Suprapubic skin (tissue), 4 donors: ENCODE measurements at places on chromosomes 5 and 9.

GRCh38 chr9:100689635-100690034, 111.8 kb downstream of the CAVIN4 start:
- no peak for DNase-seq

DNA sequence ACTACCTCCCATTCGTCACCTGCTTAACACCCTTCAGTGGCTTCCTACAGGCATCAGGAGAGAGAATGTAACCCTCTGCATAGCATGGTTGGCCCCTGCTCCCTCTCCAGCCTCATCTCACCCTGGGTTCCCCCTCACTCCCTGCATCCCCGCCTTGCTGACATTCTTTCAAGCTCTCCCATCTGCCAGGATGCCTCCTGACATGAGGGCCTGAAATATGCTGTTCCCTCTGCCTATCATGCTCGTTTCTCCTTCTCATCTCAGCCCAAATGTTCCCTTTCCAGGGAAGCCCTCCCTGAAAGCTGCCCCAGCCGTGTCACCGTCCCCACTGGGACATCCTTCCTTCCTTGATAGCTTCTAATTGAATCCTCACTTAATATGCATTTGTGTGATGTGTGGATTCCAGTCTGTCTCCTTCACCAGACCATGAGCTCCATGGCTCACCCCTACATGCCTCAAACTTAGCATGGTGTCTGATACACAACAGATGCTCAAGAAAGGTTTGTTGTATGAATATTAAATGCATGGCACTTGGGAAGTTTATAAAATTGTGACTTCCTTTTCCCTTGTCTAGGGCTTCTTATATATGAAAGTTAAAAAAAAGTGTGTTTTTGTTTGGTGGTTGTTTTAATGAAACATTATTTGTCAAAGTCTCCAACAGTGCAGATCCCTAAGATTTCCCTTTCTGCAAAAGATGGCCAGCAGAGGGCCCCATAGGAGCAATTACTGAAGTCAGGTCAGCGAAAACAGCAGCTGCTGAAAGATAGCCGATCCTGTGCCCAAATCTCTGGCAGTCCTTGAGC, 7.3 kb upstream of the C5orf58 start:
- DNase-seq = peak; percentile 85

GRCh38 chr5:93532370-93532769, 48.6 kb downstream of the NR2F1-AS1 start:
- peak; percentile 79 for DNase-seq

GRCh38 chr5:19534751-19535150, 453.2 kb downstream of the CDH18 start:
- no peak for DNase-seq

- DNase-seq = no peak
Measured at GRCh38 chr5:154642499-154643245, 112.5 kb upstream of the LARP1 start.

DNA sequence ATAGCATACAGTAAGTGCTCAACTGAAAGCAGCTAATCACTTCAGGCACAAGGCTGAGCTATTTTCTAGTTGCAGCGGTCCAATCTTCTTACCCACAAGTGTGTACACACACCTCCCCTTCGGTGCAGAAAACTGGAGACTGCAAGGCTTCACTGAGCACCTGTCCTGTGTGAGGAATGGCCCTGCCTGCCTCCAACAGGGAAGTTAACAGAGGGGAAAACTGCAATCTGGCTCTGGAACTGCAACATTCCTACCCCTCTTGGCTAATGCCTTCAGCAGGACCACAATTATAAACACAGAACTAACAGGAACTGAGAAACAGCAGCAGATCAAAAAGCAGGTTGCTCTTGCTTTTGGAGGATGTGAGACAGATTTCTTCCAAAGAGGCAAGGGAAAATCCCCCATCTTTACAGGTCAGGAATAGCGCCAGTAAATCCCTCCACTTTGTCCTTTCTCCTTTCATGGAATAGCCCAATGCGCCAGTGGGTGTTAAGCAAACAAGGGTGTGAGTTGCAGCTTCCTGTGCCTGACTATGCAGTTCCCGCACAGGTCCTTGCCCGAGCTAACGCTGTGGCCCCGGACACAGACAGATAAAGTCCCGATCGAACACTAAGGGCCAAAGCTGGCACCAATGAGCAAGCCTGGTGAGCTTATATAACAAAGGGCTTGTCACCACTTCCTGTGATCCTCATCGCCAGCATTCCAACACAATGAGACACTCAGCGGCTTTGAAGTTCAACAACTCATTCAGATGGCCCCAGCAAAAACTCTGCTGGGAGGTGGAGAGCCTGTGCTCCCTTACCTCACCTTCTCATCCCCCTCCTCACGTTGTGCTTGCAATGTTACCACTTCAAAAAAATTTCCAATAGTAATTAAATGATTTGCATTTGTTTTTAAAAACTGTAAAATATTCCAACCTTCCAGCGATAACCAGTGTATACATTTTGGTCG, 21.5 kb downstream of the SHB start:
- no peak for DNase-seq

DNA sequence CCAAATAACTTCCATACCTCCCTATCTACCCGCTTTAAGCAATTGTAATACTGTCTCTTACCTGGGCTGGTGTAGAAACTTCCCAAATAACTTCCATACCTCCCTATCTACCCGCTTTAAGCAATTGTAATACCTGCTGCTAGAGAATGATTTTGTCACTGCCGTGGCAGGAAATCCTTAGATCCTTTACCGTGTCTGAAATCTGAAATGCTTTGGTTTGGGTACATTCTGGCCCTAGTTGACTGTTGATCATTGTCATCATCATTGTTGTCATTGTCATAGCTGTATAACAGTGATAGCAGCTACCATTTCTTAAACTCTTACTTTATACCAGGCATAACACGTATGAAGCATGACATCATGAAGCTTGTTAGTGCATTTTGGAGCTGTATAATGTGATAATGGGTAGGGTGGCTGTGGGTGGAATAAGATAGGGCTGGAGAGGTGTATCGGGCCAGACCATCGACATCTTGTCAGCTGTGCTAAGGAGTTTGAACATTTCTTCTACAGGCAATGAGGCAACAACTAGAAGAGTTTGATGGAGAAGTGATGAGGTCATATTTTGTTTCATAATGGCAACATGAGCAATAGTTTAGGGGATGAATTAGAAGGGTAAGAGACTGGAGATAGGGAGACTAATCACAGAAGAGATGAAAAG, 15.7 kb downstream of the PIP5K1B start:
- no peak for DNase-seq

GRCh38 chr9:135797507-135798262, 95.7 kb downstream of the KCNT1 start:
- DNase-seq = no peak

DNA sequence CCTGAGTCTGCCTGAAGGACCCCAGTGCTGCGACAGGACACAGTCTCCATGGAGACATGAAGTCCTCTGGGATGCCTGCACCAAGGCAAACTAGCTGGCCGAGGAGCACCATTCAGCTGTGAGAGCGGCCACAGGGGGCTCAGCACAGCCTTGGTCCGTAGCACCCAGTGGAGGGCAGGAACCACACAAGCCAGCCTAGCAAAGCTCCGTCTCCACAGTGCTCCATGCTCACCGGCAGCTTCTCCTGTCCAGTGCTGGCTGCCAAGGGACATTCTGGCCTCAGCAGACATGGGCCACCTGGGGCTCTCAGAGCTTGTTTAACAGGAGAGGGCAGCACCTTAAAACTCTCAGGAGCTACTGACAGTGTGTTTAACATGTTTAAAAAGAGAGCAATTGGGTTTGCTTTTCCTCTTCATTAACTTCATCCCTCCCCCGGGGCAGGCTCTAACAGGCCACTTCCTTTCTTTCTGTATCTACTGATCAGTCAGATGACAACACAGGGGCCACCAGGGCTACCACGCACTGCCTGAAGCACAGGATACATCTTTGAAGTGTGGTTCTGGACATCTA, 57.0 kb downstream of the SECISBP2 start:
- no peak for DNase-seq

DNA sequence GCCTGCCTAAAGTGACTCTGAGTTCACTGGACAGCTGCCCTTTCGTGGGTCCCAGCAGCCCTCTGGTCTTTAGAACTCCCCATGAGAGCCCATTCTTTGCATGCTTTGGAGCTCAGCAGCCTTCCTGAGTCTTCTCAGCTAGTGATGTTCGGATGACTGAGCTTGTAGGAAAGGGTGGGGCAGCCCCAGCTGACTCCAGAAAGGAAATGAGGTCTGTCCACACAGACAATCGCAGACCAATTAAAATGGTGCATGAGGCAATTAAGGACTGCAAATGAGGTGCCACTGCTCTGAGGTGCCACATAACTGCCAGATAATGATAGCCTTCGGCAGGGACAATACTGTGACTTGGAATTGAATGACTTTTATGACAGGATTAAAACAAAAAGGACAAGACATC, 25.4 kb upstream of the TOMM5 start:
- no peak for DNase-seq

GRCh38 chr5:61617039-61617438, 285.0 kb downstream of the ZSWIM6 start:
- no peak for DNase-seq
